CD8-positive, alpha-beta memory T cell (primary cell): ENCODE measurements at places on chromosomes 4 and X. TPM values are rescaled to one million over a fixed set of nuclear protein-coding genes. Genes with fewer than 3 reads are reported as not detected.

The IL2RG gene
- 312 TPM for total RNA-seq

The SYN1 gene
- total RNA-seq = 0.60 TPM

- DNase-seq = no peak
Measured at GRCh38 chr4:109545401-109545800, 14.6 kb upstream of the MCUB start.

GRCh38 chr4:84189144-84189543 lies 309.9 kb downstream of the NKX6-1 start:
- DNase-seq = no peak
